ENCODE measurements at places on chromosomes 2 and 18. TPM values are rescaled to one million over a fixed set of nuclear protein-coding genes. Genes with fewer than 3 reads are reported as not detected.

The LRP2 gene
- polyA plus RNA-seq = not detected

The ACTG2 gene
- 0.26 TPM for polyA plus RNA-seq

GRCh38 chr2:177754492-177754873 is 318.1 kb downstream of the PDE11A start:
- DNase-seq = no peak

DNA sequence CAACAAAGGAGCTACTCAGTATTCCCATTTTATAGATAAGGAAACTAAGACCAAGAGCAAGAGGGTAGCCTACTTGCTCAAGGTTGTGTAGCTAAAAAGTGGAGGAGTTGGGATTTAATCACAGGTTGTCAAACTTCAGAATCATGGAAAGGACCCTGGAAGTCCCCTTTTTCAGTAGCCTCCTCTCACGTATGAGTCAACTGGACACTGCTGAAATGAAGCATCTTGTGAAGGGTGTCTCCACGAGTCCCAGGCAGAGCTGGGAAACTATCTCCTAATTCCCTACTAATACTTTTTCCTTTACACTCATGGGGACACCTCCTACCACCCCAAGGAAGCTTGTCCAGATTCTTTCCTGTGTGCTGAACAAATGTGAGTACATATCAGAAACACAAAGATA is 155.8 kb downstream of the RHBDD1 start:
- no peak for DNase-seq

The TLX2 gene
- polyA plus RNA-seq = 0.58 TPM

DNA sequence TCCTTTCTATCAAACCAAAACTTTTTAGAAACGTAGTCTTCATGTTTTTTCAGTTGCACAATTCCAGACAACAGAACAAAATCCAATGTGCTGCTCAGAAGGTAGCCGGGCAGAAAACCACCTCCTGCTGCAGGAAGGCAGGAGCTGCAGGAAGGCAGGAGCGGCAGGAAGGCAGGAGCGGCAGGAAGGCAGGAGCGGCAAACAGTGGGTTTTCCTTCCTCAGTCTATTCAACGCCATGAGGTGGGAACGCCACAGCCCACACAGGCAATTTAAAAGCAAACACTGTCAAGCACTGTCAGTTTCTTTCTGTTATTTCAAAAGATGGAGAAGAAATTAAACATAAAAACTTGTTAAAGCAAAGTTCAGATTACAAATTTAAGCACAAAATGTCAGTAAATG is 601.2 kb upstream of the SALL3 start:
- no peak for DNase-seq

DNA sequence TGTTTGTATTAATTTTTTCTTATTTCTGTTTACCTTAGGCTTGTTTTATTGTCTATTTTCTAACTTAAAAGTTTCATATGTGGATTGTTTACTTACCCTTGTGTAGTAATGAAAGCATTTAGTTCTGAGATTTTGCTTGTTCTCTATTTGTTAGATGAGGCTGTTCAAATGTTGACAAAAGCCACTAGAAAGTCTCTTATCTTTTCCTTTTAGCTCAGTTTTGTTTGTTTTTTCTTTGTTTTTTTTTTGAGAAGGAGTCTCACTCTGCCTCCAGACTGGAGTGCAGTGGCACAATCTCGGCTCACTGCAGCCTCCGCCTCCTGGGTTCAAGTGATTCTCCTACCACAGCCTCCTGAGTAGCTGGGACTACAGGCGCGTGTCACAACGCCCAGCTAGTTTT is 30.9 kb downstream of the USP14 start:
- DNase-seq = peak; percentile 1

The CRYBA2 gene
- polyA plus RNA-seq = not detected

GRCh38 chr2:19111354-19111753 is 247.1 kb downstream of the OSR1 start:
- no peak for DNase-seq

DNA sequence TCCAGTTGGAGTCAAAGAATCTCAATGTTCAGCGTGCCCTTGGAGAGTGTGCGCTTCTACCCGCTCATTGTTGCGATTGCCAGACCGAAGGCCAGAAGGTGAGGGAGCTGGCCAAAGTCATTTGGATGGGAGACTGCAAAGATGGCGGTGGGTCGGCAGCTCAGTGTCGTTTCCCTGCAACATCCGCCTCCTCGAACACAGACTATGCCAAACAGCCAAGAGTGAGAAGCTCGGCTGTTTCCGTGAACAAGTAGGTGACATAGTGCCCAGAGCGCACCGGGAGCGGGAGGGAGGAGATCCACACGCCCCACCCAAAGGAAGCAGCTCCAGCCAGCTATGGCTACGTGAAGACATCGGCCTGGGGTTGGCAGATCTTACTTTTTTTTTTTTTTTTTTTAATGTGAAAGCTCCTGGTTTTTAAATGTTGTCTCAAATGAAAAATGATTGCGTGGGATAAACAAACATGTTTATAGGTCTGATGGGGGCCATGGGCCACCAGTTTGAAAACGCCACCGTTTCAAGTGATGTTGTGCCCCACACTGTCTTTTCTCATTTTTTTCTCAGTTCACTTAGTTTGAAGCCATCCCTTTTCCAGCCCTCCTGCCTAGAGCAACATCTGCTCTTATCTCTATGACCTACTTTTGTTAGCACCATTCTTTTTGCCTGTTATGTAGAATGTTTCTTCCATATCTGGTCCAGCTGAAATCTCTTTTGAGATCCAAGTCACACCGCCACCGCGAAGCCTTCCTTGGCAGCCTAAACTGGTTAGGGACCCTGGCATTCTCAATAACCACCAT is 682.4 kb downstream of the RNF144A start:
- DNase-seq = no peak

- DNase-seq = no peak
Observed at GRCh38 chr2:84996909-84997308, 25.9 kb downstream of the KCMF1 start.

The GRB14 gene
- polyA plus RNA-seq = 18.5 TPM

DNA sequence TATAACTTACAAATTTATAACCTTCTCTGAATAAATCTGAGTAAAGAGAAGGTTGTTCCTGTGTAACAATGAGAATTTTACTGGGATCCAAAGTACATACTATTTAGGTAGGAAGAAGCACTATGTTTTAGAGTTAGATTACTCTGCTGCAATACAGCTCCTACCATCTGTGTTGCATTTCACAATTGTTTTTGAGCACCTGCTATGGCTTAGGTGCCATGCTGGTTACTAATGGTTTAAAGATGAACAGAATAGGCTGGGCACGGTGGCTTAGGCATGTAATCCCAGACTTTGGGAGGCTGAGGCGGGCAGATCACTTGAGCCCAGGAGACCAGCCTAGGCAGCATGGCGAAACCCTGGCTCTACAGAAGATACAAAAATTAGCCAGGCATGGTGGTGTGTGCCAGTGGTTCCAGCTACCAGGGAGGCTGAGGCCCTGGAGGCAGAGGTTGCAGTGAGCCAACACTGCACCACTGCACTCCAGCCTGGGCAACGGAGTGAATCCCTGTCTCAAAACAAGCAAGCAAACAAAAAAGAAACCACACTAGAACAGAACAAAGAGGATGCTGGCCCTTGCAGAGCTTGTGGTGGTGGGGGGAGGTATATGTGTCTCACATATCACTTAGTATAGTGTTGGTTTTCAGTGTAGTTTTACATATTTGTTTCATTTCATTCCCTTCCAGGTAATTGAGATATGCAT is 56.7 kb downstream of the SPTBN1 start:
- DNase-seq = no peak

- DNase-seq = no peak
Observed at GRCh38 chr2:101330253-101330933, 21.9 kb upstream of the RNF149 start.

GRCh38 chr2:97808816-97809215 is 95.4 kb downstream of the ZAP70 start:
- no peak for DNase-seq

GRCh38 chr18:5895299-5895875 is at the start of gene TMEM200C:
TMEM200C (minus strand) TSS chr18:5895522; CDS start chr18:5892063, 3,459 bp downstream.
- DNase-seq = no peak

DNA sequence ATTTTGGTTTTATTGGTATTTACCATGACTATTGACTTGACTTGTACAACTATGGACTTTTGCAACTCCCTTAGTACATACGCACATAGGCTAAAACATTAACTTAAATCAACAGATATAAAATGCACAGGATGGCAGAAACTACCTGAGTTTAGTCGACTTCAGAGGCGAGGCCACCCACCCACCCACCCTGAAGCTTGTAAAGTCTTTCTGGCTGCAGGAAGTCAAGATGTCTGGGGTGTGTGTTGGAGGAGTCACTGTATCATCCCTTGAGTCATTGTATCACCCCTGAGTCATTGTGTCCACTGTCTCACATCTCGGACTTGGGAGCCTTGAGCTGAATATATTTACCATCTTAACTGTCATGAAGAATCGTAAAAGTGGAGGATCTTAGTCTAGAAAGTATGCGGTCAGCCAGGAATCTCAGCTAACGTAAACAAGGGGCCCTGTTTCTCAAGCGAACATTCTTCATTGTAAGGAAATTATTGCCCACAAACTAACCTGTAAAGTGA is 140.0 kb upstream of the ST6GAL2 start:
- peak; percentile 69 for DNase-seq

GRCh38 chr2:11781602-11782001 is 35.2 kb downstream of the LPIN1 start:
- no peak for DNase-seq

The CERKL gene
- 0.30 TPM for polyA plus RNA-seq

DNA sequence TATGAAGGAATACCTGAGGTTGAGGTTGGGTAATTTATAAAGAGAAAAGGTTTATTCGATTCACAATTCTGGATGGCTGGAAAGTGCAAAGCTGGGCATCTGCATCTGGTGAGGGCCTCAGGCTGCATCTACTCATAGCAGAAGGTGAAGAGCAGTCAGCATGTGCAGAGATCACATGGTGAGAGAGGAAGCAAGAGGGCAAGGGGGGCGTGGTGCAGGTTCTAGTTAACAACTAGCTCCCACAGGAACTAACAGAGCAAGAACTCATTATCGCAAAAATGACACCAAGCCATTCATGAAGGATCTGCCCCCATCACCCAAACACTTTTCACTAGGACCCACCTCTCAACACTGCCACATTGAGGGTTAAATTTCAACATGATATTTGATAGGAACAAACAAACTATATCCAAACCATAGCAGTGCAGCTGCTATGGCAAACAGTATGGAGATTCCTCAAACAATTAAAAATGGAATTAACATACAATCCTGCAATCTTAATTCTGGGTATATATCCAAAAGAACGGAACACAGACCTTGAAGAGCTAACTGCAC is 72.8 kb upstream of the LDLRAD4 start:
- no peak for DNase-seq

The DSG1 gene
- polyA plus RNA-seq = not detected

- no peak for DNase-seq
Observed at GRCh38 chr2:3243804-3244203, 133.8 kb downstream of the EIPR1 start.

GRCh38 chr2:99754210-99754609 is 264.4 kb upstream of the REV1 start:
- DNase-seq = no peak

The FAM237A gene
- not detected for polyA plus RNA-seq

GRCh38 chr2:2026252-2026831 is 282.0 kb upstream of the PXDN start:
- DNase-seq = no peak

The ZFAND2B gene
- polyA plus RNA-seq = 19.0 TPM

DNA sequence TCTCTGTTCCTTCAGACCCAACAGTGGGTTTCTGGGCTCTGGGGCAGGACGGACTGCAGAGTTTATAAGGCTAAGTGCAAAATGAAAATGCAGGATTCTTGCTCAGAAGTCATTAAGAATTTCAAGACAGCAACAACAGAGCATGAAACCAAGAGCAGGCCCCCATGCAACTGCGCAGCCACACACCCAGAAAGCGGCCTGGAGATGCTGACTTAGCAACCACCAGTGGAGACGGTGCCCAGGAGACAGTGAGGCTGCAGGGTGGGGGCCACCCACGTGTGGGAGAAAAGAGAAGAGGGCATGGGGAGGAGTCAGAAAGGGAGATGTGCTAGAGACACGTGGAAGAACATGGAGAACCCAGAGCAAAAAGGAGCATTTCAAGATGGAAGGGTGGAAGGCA is 66.5 kb downstream of the GALNT14 start:
- no peak for DNase-seq

The RGPD4 gene
- 0.01 TPM for polyA plus RNA-seq

- DNase-seq = no peak
Observed at GRCh38 chr2:40628556-40628955, 176.7 kb upstream of the SLC8A1 start.

DNA sequence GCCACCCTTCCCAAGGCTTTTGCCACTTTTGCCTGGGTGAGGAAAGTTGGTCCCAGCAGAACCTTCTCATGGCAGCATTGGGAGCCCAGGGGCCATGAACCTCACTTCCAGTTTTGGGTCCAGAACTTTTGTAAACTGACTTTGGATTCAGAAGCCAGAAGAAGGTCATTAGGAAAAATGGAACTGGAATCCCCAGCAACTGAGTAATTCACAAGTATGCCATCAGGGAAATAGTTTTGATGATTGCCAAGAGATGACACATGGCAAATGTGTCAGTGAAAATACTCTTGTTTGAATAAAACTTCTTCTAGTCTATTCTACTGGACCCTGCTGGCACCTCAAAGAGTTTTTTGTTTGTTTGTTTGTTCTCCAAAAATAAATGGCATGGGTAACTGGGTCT is 203.7 kb downstream of the SETBP1 start:
- no peak for DNase-seq

The CFAP221 gene
- polyA plus RNA-seq = 0.30 TPM

The TEX44 gene
- polyA plus RNA-seq = not detected

DNA sequence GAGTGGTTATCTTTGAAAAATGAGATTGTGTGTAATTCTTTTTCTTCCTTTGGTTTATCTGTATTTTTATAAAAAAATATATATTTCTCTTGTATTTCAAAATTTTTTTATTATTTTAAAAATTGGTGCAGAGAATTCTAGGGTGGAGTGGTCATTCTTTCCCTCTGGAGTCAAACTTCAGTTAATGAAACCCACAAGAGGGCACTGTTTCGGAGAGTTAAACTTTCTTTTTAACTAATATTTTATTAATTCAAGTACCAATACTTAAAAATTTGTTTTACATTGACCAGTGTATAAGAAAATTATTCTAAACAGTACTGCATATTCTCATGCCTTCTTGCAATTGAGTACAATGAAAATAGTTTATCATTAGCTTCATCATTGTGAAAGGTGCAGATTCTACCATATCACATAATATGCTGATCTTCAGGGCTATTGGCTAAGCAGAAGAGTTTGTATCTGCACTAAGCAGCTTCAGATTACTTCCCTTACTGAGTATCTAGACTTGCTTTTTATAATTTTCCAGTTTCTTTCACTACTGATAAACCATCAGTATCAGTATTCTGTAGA is 50.1 kb downstream of the HS1BP3 start:
- no peak for DNase-seq

The RETREG2 gene
- polyA plus RNA-seq = 52.8 TPM

The LRATD1 gene
- not detected for polyA plus RNA-seq
